ENCODE measurements at places on chromosomes 11 and 22. TPM values are rescaled to one million over a fixed set of nuclear protein-coding genes. Genes with fewer than 3 reads are reported as not detected.

GRCh38 chr11:11265320-11265719, 87.7 kb downstream of the CSNK2A3 start:
- DNase-seq: no peak

- DNase-seq: no peak
Measured at GRCh38 chr22:20159076-20159475, 8.2 kb upstream of the CCDC188 start.

GRCh38 chr22:35315141-35315854, 15.6 kb downstream of the TOM1 start:
- DNase-seq: no peak

DNA sequence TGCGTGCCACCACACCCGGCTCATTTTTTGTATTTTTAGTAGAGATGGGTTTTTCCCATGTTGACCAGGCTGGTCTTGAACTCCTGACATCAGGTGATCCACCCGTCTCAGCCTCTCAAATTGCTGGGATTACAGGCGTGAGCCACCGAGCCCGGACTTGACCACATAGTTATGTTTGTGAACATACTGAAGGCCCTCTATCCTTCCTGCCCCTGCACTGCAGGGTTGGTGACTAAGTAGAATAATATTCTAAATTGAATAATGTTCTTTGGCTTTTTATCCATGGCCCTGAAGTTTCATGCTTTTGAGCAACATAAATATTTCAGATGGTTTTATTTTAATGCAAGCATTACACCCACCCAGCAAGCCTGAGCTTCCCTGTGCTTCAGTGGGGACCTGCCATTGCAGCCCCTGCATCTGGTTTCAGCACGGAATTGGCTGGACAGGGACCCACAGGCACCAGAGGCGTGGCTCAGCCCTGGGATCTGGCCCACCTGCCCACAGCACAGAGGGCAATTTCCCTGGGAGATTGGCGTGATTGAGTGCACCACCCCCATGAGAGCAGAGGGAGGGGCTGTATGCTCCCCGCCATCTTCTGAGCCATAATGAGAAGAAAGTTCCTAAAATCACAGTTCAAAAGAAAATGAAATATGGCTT, 460.5 kb downstream of the BRD1 start:
- no peak for DNase-seq

GRCh38 chr22:48548391-48548790, 1279.3 kb downstream of the BRD1 start:
- DNase-seq: no peak

GRCh38 chr22:48493733-48494132, 1333.9 kb downstream of the BRD1 start:
- DNase-seq: no peak

DNA sequence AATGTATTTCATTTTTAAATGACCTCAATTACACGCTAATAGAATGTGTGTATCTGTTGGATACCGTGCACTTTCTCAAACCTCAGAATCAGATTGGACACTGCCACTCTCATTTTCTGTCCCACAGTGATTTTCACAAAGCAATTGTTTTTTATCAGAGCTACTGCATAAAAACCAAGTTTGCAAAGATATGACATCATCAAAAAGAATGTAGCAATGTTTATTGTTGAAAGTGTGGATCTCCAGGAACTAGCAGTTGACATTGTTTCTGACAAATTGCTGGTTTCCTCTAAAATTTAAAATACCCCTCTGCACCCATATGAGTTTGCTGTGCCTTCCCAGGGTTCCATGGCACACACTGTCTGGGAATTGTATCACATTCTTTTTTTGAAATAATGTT, 362.7 kb upstream of the DDI1 start:
- DNase-seq: no peak

- no peak for DNase-seq
Measured at GRCh38 chr11:65503368-65503948, 4.6 kb downstream of the MALAT1 start.

DNA sequence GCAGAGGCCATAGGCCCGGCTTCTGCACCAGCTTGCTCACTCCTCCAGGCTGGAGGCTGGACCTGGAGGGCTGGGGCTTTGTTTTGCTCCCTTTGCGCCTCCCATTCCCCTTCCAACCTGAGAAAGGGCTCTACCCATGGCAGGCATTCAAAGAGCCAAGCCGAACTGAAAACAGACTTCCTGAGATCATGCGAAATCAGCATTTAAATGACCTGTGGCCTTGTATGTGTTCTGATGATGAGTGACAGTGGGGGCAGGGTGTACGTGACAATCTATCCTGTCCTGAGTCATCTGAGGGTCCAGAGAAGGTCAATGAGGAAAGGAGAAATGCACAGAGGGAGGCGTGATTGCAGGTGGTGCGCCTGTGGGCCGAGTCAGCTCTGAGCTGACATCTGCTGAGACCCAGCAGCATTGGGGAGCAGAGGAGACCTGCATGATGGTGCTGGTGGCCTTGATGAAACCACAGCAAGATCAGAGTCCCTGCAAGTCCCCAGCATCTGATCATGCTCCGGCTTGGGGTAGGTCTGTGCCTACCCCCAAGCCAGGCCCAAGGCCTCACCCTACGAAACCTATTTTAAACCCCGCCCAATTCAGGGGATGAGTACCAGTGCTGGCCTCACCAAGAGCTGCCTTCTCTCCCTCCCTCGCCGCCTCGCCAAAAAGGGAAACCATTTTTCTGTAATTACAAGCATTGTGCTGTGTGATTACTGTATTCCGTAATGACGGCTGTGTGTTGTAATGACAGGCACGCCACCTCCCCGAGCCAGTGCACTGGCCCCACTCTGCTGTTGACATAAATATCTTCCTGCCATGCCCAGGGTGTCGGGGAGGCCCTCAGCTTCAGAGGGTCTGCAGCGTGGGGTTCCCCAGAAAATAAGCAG, 95.2 kb upstream of the ANO1 start:
- DNase-seq: no peak

GRCh38 chr11:30741039-30741550, 154.9 kb upstream of the MPPED2 start:
- DNase-seq: no peak

DNA sequence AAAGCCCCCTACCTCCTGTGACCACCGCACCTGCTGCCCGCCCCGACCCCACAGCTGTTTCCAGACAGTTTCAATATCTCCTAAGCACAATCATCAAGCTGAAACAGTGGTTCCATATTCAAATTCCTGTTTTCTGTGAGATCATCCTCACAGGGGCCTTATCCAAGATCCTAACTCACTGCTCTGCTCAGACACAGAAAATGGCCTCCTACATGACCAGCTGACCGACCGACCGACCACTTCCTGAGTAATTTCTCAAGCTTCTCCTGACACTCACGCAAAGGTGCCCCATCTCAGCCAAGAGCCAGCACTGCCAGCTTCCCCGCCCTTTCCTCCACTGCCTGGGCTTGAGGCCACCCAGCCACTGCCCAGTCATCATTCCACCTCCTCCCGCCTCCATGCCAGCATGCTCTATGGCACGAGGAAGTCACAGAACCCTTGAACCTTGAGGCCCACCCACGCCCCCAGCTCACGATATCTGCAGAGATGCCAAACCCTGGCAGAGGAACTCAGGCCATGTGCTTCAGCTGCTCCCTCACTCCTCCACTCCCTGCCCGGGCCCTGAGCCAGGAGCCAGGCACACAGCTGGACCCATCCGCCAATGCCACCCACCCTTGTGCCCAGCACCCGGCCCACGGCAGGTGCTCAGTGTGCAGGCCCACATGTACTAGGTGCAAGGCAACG, 14.0 kb downstream of the KIAA0930 start:
- no peak for DNase-seq

- no peak for DNase-seq
Measured at GRCh38 chr11:41971592-41971991, 512.1 kb upstream of the LRRC4C start.

GRCh38 chr11:113730887-113731726, 25.0 kb upstream of the TMPRSS5 start:
- no peak for DNase-seq

- DNase-seq: no peak
Measured at GRCh38 chr11:32008880-32009551, 81.9 kb upstream of the RCN1 start.

- no peak for DNase-seq
Measured at GRCh38 chr11:6578134-6578533, 25.3 kb downstream of the RRP8 start.

- DNase-seq: no peak
Measured at GRCh38 chr11:82858556-82859091, 41.6 kb downstream of the PRCP start.

GRCh38 chr11:120338107-120338933, 2.1 kb downstream of the ARHGEF12 start:
- no peak for DNase-seq

The OR2AT4 gene
- total RNA-seq: not detected

Measured in esophagus squamous epithelium (tissue), 5 donors.